Jurkat, Clone E6-1 (cell line): ENCODE measurements at places on chromosomes 2 and 18.

DNA sequence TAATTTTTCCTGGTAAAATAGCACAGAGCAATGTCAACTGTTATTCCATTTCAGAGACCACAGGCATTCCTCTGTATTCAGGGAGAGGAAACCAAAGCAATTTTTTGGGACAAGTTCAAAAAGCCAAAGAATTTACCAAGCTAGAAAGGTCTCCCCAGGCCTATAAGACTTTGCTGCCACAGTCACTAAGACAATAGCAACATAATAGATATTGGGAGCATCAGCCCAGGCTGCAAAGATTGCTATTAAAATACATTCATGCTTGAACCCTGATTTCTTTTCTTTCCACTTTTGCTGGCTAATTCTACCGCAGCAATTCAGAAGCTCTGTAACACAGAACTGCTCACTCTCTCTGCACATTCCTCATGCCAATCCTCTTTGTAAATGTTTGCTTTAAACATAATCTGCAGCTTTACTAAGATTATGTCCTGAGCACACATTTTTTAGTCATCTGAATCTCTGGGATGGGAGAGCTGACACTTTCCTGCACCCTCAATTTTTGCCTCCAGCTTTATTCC lies 76.3 kb downstream of the CLHC1 start:
- DNase-seq: no peak

DNA sequence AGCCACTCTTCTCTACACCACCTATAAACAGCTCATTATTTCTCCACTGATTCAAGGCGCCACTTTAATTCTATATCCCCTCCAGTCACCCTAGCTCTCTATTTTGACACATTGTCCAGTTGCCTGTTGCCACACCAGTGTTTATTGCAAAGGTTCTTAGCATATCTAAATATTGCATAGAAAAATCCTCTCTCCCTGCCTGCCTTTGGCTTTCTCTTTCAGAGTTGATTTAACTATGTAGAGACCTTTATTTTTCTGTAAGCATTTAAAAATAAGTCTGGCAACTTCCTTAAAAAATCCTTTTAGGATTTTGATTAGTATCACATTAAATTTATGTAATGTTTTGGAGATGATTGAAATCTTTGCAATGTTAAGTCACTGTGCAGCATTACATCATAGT lies 47.9 kb upstream of the B3GNT7 start:
- no peak for DNase-seq

DNA sequence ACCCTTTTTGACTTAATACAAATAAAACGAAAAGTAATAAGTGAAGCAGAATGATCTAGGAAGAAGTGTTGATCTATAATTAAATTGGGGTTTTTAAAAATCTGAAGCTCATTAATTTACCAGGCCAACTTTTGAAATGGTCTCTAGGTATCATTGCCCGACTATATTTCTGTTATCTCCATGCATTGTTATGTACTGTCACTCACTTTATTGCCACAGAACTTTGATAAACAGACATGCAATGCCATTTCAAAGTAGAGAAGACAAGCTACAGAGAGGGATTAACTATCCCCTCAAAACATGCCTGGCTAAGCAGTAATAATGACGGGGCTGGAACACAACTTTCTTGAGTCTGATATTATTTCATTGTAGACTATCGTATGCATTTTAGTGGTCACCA lies 147.6 kb upstream of the ITGA4 start:
- peak; percentile 73 for DNase-seq

- peak; percentile 7 for DNase-seq
Measured at GRCh38 chr2:31980674-31981356, 30.0 kb downstream of the MEMO1 start.

DNA sequence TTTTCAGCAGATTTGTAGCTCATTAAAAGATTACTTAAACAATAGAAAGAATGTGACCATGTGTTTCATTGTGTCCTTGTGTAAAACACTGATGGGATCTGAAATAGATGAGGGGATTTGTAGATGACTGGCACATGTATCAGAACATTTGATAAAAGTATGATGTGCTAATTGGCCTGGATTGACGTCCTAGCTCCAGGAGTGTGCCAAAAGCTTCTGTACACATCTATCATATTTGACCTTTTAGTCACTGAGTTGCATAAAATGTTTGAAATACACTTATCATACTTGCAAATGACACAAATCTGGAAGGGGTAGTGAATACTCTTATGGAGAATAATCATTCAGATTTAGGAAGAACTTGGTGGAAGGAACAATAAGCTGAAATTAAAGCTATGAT lies 778.5 kb downstream of the ERBB4 start:
- DNase-seq: no peak
